ENCODE measurements at places on chromosomes 4 and X.
A peak's percentile ranks its signal among the peaks of the same experiment; 100 is the strongest.

DNA sequence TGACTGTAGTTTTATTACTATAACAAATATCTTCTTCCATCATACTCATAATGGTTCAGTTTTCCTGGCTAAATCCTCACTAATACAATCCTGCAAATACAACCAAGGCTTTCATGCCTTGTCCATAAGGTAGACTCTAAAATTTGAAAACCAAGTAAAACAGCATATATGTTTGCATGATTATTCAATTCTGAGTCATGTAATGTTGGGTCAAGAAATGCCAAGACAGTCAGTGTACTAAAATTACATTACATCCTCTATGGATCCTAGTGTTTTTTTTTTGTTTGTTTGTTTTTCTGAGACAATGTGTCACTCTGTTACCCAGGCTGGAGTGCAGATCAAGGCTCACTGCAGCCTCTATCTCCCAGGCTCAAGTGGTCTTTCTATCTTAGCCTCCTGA, 38.6 kb upstream of the TEX13D start:
- DNase-seq = no peak

DNA sequence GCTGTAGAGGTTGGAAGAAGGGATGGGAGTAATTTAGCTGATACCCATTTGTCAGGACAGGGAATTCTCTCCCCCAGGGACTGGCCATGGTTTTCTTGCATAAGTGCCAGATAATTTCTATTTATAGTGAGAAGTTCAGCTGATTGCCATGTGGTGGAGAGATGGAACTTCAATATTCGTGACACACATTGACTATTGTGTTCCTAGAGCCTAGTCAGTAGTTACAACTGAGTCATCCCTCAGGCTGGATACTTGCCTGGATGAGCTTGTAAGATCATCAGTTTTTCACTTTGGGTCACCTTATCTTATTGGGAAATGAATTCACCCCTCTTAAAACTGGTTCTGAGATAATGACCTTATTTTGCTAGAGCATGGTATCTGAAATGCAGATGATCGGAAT, 32.2 kb downstream of the CFAP299 start:
- DNase-seq = no peak

DNA sequence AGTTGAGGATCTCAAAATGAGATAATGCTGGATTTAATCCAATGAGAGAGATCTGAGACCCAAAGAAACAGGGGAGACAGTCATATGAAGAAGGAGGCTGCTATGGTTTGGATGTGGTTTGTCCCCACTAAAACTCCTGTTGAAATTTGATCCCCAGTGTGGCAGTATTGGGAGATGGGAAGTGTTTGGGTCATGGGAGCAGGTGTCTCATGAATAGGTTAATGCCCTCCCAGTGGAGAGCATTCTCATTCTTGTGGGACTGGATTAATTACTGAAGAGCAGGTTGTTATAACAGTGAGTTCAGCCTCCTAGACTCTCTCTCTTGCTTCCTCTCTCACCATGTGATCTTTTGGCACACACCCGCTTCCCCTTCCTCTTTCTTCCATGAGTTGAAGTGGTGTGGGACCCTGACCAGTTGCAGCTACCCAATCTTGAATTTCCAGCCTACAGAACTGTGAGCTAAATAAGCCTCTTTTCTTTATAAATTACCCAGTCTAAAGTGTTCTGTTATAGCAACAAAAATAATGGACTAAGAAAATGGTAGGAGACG, 70.3 kb downstream of the PPEF2 start:
- no peak for DNase-seq

GRCh38 chrX:10676235-10676957, 56.0 kb upstream of the MID1 start:
- DNase-seq = no peak

- no peak for DNase-seq
These were observed 312.8 kb downstream of the TENM3 start for GRCh38 chr4:182555997-182556418.

- no peak for DNase-seq
These were observed 34.7 kb downstream of the DLG3 start for GRCh38 chrX:70479247-70479921.

DNA sequence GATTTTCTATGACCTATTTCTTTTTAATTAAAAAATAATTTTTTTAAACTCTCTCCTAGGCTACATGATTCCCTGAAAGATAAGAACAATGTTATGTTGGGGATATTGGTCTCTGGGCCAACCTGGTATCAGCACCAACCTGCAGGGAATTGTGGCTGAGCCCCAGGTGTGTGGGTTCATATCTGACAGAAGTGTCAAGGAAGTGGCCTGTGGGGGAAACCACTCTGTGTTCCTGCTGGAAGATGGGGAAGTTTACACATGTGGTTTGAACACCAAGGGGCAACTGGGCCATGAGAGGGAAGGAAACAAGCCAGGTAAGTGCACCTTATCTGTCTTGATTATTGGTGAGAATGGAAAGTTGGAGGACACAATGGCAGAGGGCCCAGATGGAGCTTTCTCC, 13.5 kb downstream of the HERC3 start:
- no peak for DNase-seq

DNA sequence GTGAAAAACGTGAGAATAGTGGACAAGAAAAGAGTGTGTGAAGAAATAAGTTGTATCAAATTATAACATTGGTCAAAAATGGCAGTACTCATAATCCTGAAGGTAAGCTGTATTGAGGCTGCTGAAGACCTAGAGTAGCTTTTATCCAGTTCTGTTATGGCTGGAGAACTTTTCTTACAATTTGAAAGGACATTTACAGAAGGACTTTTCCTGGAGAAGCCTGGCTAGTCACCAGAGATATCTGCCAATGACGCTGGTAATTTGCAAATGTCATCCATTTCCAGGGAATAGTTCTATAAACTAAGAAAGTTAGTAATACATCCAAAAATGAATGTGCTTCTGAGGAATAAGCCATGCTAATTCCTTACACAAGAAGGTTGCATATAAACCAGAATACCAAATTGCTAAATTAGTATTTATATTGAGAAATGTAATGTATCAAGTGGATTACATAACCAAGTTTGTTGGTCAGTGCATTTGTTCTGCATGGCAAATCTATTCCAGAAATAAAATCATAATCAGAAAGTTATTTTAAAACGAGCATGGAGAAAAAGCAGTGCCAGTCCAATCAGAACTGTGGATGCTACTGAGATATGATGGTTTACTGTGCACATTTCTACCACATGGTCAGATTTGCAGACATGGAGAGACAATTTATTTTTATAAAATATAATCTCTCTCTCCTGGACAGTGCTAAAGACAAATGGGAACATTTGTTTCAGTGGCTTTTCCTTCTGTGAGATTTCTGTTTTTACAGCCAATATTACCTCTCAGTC, 743.7 kb upstream of the HS3ST1 start:
- no peak for DNase-seq

GRCh38 chr4:58325070-58325469, 1214.9 kb upstream of the IGFBP7 start:
- no peak for DNase-seq

DNA sequence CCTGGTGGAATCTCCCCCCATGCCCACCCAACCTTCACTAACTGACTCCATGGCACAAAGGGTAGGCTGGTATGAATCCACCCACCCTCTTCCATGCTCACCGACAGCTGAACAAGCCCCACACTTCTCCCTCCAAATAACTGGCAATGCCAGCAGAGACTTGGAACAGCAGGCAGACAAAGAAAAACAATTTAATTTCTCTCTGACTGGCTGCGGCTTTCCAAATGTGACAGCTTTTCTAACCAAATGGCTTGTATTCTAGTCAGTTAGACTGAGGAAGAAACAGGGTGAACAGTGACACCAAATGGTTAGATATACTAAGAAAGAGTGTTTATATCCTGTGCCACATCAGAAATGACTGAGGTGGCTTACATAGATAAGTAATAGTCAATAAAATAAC, 199.3 kb upstream of the ADAMTS3 start:
- no peak for DNase-seq

DNA sequence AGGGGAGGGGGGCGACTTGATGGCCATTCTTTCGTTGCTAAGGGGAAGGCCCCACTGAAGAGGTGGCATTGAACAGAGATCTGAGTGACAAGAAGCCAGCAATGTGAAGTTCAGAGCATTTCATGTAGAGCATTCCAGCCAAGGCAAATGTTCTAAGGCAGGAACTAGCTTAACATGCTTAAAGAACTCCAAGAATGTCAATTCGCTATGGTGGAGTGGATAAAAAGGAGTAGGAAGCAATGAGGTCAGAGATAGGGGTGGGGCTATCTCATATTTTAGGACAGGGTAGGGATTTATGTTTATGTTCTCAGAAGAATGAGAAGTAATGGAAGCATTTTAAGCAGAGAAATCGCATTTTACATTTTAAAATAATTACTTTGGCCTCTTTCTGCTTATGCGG, 130.9 kb downstream of the TTC29 start:
- no peak for DNase-seq

GRCh38 chr4:188082796-188083195, 26.6 kb downstream of the TRIML2 start:
- no peak for DNase-seq

- DNase-seq = peak; percentile 42
These were observed 18.0 kb upstream of the CYP2U1 start for GRCh38 chr4:107913283-107913899.

- DNase-seq = no peak
These were observed 27.9 kb downstream of the ARHGEF6 start for GRCh38 chrX:136752796-136753195.

GRCh38 chr4:85793233-85793585, 318.3 kb downstream of the ARHGAP24 start:
- no peak for DNase-seq

- DNase-seq = no peak
These were observed 156.2 kb upstream of the PSAPL1 start for GRCh38 chr4:7590899-7591298.

DNA sequence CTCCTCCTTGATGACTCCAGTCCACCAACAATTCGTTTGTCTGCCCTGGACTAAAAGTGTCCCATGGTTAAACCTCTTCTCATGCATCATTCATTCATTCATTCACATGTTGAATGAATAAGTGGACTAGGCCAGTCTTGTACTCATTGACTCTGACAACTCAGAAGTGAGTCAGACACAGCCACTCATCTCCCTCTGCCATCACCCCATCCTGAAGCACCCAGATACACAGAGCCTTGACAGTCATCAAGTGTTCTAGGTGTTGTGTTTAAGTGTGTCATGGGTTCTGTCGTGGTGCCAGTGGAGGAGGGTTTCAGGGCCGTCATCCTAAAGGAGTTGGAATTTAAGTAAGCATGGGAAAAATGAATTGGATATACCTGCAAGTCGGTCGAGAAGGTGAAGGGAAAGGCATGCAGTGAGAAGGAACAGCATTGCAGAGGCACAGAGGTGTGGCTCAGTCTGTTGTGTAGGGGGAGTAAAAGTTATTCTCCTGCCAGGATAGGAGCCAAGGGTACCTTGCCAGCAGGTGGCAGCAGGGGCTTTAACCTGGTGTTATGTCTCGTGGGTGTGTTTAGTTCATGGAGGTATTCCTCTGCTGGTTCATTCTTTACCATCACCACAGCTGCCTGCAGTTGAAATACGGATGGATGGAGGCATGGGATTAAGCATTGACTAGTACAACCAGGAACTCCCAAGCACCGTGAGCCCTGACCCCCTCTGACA, 18.3 kb downstream of the MAGED2 start:
- DNase-seq = no peak

DNA sequence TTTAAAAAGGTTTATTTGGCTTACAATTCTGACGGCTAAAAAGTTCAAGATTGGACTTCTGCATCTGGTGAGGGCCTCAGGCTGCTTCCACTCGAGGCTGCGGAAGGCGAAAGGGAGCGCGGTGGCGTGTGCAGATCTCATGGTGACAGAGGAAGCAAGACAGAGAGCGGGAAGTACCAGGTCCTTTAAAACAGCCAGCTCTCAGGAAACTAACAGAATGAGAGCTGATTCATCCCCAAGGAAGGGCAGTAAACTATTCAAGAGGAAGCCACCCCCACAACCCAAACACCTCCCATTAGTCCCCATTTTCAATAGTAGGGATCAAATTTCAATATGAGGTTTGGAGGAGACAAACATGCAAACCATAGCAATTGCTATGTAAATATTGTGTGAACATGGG, 2144.2 kb upstream of the AGA start:
- DNase-seq = no peak

DNA sequence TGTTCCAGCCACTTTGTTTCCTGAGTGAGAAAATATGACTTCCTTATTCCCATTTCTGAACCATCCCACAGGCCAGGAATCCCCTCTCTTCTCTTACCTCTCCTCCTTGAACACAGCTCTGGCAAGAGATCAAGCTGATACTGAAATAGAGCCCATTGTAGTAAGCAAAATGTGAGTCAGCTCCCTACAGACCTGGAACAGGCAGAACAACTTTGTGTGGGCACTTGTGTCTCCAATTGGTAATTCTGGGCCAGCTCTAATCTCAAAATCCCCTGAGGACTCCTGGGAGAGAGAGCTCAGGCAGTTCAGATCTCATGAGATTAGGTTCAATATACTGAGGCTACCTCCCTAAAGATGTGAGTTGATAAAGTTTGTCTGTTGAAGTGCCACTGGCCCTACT, 213.5 kb downstream of the GUCY2F start:
- no peak for DNase-seq

DNA sequence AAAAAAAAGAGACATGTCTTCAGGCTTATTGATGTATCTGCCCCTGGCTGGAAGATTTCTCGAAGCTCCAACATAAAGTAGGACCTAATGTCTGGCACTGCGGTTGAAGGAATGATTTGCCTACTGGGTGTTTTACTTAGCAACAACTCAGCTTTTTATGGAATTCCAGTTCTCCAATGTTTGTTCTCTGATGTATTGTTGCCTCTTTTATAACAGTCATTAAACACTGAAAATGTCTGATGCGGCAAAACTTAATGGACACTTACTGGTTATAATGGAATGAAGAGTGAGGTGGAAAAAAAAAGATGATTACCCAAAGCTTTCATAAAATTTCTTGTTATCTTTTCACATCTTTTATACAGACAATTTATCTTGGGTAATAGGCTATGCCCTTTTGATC, 75.6 kb upstream of the ZFP42 start:
- DNase-seq = no peak

DNA sequence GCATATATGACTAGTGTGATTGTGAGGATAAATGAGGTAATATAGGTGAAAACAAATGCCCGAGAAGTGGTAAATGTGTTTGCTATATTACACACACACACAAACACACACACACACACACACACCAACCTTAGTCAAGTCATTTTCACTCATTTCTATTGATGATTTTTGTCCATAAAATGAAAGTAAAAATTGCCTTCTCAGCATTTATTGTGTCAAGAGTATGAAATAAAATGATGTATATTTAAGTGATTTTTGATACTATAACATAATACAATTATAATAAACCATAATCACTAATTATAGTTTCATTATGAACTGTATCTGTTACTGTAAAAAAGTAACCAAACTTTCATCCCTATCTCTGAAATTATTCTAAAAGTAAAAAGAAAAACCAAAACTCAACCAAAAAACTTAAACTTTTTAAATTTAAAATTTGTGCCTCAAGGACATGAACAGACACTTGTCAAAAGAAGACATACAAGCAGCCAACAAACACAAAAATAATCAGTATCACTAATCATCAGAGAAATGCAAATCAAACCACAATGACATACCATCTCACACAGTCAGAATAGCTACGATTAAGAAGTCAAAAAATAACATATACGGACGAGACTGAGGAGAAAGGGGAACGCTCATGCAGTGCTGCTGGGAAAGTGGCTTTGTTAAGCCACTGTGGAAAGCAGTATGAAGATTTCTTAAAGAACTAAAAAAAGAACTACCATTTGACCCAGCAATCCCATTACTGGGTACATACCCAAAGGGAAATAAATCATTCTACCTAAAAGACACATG, 601.0 kb downstream of the TMA16 start:
- no peak for DNase-seq

Measured in activated T-cell treated with anti-CD3 and anti-CD28 coated beads for 4 hours (primary cell).